ENCODE measurements at places on chromosomes 2 and 18.

- DNase-seq: no peak
Measured at GRCh38 chr2:62415518-62415917, 90.5 kb downstream of the TMEM17 start.

DNA sequence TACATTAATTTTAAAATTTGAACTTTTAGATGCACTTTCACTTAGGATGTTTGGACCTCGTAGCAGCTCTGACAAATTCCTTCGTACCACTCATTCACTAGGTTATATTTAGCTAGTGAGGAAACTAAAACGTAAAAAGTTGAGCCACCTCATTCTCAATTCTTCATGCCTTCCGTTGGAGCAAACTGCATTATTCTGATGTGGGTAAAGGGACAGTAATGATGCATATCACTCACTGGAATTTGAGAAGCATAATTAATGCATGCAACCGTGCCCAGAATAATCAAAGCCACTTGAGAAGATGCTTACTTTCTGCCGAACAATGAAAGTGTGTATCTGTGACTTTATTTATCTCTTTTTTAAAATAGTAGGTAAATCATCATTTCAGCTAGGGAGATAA lies 2.2 kb downstream of the CNOT9 start:
- DNase-seq: no peak

GRCh38 chr2:86628091-86628522 lies 4.4 kb upstream of the RNF103 start:
- no peak for DNase-seq

DNA sequence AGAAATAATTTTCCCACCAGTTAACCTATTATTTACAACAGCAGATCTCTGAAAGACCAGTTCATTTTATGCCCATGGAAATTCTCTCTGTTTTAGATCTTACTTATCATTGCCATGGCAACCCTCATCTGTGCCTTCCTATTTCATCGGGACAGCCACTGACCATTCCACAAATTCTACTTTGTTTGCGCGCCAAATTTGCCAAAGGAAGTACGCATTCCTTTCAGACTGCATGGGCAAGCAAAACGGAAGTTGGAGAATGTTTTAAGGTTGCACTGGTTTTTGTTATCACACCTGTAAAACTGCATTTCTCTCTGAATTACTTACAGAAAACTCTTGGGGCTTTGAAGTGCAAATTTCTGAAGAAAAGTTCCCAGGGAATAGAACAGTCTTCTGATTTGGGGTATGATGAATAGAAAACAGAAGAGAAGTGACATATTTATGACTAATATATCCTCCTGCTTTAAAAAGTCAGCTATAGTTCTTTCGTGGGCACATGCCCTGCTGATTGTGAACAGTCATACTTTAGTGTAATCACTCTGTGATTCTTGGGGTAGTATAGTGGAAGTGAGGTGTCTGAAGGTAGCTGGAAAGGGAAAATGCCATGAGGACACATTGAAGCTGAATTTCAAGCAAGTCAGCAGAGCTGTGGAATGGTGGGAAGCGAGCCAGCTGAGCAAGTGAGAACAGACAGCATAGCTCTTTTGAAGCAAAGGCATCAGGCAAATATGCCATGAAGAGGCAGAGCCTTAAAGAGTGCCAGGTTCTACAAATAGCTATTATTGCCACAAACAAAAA lies 20.9 kb downstream of the NETO1 start:
- DNase-seq: no peak

Data from HuH-7.5 (cell line).